ENCODE measurements at places on chromosomes 11 and 22. TPM values are rescaled to one million over a fixed set of nuclear protein-coding genes. Genes with fewer than 3 reads are reported as not detected.

The HTR3B gene
- total RNA-seq = not detected

DNA sequence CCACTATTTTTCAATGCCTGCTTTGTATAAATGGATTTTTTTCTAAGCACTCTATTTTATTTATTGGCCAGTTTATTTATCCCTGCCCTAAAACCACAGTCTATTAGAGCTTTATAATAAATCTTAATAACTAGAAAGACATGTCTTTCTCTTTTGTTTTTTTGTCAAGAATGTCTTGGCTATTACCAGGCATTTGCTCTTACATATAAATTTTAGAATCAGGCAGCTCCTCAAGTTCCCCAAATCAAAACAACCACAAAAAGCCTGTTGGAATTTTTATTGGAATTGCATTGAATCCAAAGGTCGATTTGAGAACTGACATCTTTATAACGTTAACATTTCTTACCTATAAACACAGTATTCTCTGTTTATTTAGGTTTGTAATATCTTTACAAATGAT is 85.8 kb upstream of the SC5D start:
- H3K36me3 ChIP-seq = no peaks in the 10 kb centered on the region
- no peaks in the 10 kb centered on the region for H3K27me3 ChIP-seq
- DNase-seq = no peak
- H3K27ac ChIP-seq = no peak overlapping the region

DNA sequence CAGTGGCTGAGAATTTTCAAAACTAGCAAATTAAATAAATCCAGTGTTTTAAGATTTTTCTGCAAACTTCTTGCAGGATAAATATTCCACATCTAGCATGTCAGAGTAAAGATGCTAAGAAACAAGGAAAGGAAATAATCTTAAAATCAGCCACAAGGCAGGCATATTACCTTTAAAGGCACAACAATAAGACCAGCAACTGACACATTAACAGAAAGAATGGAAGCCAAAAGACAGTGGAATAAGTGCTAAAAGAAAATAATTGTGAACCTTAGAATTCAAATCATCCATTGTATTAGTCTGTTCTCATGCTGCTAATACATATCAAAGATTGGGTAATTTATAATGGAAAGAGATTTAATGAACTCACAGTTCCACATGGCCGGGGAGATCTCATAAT is 132.4 kb downstream of the FAR1 start:
- H3K4me1 ChIP-seq = no peaks in the 10 kb centered on the region
- H3K4me3 ChIP-seq = no peak overlapping the region
- no peaks in the 10 kb centered on the region for H3K36me3 ChIP-seq
- H3K27me3 ChIP-seq = no peaks in the 10 kb centered on the region
- H3K27ac ChIP-seq = no peak overlapping the region
- no peak for DNase-seq

The THY1 gene
- 0.40 TPM for total RNA-seq

GRCh38 chr11:30113326-30113898 is 96.6 kb upstream of the KCNA4 start:
- H3K36me3 ChIP-seq = no peaks in the 10 kb centered on the region
- H3K4me3 ChIP-seq = no peak overlapping the region
- no peaks in the 10 kb centered on the region for H3K27me3 ChIP-seq
- no peak overlapping the region for H3K27ac ChIP-seq
- no peaks in the 10 kb centered on the region for H3K4me1 ChIP-seq

DNA sequence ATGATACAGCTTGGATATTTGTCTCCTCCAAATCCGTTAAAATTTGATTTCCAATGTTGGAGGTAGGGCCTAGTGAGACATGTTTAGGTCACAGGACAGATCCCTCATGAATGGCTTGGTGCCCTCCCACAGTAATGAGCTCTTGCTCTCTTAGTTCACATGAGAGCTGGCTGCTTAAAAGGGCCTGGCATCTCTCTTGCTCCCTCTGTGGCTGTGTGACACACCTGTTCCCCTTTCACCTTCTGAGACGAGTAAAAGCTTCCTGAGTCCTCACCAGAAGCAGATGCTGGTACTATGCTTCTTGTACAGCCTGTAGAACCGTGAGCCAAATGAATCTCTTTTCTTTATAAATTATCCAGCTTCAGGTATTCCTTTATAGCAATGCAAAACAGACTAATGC is 3.5 kb downstream of the VPS37C start:
- peaks cover 16% of the 10 kb centered on the region for H3K4me1 ChIP-seq
- no peaks in the 10 kb centered on the region for H3K36me3 ChIP-seq
- no peak for DNase-seq
- H3K27me3 ChIP-seq = no peaks in the 10 kb centered on the region

The TP53AIP1 gene
- total RNA-seq = not detected

- no peaks in the 10 kb centered on the region for H3K36me3 ChIP-seq
- H3K27ac ChIP-seq = no peak overlapping the region
- H3K4me3 ChIP-seq = no peak overlapping the region
- H3K4me1 ChIP-seq = peaks cover 3% of the 10 kb centered on the region
These were observed 6.4 kb upstream of the CDPF1 start for GRCh38 chr22:46256358-46256958.

- no peak overlapping the region for H3K27ac ChIP-seq
- H3K4me3 ChIP-seq = no peak overlapping the region
- H3K27me3 ChIP-seq = no peaks in the 10 kb centered on the region
These were observed 46.9 kb downstream of the SMIM38 start for GRCh38 chr11:69202511-69203221.

The SEC14L2 gene
- total RNA-seq = 4.9 TPM

The APIP gene
- total RNA-seq = 36.4 TPM

- no peak for DNase-seq
- H3K27me3 ChIP-seq = no peaks in the 10 kb centered on the region
- no peak overlapping the region for H3K27ac ChIP-seq
- no peaks in the 10 kb centered on the region for H3K36me3 ChIP-seq
- H3K4me3 ChIP-seq = no peak overlapping the region
- peaks cover 47% of the 10 kb centered on the region for H3K4me1 ChIP-seq
These were observed 96.9 kb downstream of the FAM76B start for GRCh38 chr11:95692526-95693260.

- no peaks in the 10 kb centered on the region for H3K4me1 ChIP-seq
- H3K36me3 ChIP-seq = no peaks in the 10 kb centered on the region
- no peak overlapping the region for H3K4me3 ChIP-seq
- DNase-seq = no peak
These were observed 13.5 kb downstream of the SLC43A1 start for GRCh38 chr11:57501953-57502352.

- no peaks in the 10 kb centered on the region for H3K27me3 ChIP-seq
- DNase-seq = peak; percentile 27
- H3K4me1 ChIP-seq = no peaks in the 10 kb centered on the region
These were observed 54.0 kb downstream of the MIAT start for GRCh38 chr22:26711205-26711963.

DNA sequence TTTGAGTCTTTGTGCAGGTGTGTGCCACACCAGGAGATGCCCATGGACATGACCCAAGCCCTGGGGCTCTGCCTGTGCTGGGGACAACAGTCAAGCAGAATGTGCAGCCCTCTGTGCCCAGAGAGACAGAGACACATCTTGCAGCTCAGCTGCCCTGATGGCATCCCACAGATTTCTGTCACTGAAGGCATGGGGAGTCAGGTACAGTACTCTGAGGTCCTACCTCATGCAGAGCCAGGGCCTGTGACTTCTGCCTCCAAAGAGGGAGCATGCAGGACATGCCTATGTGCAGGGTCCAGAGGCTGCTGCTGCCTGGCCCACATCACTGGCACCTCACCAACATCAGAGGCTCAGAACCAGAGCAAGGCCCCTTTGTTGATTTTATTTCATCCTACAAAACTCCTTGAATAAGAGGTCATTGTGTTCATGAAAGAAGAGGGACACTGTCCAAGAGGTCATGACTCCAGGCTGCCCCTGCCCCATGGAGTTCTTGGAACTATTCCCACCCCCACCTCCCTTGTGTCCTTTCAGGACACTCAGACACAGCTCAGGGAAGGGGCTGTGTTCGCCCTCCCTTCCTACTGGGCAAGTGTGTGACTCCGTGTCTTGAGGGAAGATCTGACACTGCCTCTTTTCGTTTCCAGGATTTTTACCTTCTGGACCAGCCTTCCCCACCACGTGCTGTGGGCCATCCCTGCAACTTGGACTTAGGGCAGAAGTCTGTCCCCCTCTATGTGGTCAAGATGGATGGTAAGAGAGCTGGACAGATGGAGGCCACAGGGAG is 62.3 kb downstream of the BTG4 start:
- no peak overlapping the region for H3K27ac ChIP-seq
- H3K4me1 ChIP-seq = peaks cover 11% of the 10 kb centered on the region
- DNase-seq = no peak
- no peak overlapping the region for H3K4me3 ChIP-seq
- H3K27me3 ChIP-seq = no peaks in the 10 kb centered on the region
- no peaks in the 10 kb centered on the region for H3K36me3 ChIP-seq

The OR52I1 gene
- total RNA-seq = not detected

The SHISAL1 gene
- not detected for total RNA-seq

- no peak overlapping the region for H3K27ac ChIP-seq
- DNase-seq = no peak
- no peaks in the 10 kb centered on the region for H3K27me3 ChIP-seq
- H3K36me3 ChIP-seq = no peaks in the 10 kb centered on the region
- no peaks in the 10 kb centered on the region for H3K4me1 ChIP-seq
These were observed 27.4 kb downstream of the SCUBE1 start for GRCh38 chr22:43315687-43316217.

DNA sequence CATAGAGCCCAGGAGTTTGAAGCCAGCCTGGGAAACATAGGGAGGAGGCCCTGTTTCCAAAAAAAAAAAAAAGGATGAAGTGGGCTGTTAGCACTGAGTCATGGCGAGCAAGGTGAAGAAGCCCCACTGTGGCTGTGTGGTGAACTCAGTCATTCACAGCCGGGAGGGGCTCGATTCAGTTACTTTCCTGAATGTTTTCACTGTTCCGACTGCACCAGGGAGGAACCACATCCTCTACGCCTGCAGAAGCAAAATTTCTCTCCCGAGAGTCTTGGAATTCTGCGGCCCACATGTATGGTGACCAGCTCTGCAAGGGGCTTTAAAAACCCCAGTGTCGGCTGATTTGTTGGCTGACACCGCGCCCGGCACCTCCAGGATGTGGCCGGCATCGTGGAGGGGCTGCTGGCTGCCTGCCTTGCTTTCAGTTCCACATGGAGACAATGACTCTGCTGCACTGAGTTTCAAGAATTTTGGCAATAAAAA is 27.8 kb upstream of the GRAMD4 start:
- no peak overlapping the region for H3K27ac ChIP-seq
- DNase-seq = peak; percentile 67
- no peaks in the 10 kb centered on the region for H3K27me3 ChIP-seq
- H3K4me1 ChIP-seq = peaks cover 26% of the 10 kb centered on the region
- peak overlapping the region; percentile 14 for H3K4me3 ChIP-seq

DNA sequence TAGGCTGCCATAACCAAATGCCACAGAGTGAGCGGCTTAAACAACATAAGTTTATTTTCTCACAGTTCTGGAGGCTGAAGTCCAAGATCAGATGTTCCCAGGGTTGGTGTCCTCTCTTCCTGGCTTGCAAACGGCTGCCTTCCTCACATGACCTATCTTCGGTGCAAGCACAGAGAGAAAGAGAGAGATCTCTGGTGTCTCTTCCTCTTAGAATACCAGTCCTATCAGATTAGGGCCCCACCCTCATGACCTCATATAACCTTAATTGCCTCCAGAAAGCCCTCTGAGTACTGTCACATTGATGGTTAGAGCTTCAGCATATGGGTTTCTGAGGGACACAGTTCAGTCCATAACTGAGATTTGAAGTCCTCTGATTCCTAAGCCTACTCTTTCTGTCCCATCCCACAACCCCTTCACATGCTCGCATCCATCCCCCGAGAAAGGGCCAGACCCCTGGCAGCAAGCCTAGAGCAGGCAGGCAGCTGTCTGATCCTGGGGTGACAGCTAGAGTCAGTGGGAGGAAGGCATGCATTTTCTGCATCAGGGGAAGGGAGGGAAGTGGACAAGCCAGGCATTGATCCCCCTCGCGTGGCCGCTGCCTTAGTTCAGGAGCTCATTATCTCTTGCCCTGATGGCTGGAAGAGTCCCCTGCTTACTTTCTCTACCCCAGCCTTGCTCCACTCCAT is 114.1 kb downstream of the FAR1 start:
- no peaks in the 10 kb centered on the region for H3K36me3 ChIP-seq
- no peak overlapping the region for H3K27ac ChIP-seq
- DNase-seq = no peak
- H3K4me3 ChIP-seq = no peak overlapping the region
- no peaks in the 10 kb centered on the region for H3K4me1 ChIP-seq

GRCh38 chr11:110219006-110219785 is 77.2 kb downstream of the RDX start:
- no peak overlapping the region for H3K27ac ChIP-seq
- no peak for DNase-seq
- H3K36me3 ChIP-seq = no peaks in the 10 kb centered on the region

The FEN1 gene
- 121 TPM for total RNA-seq

The NCF4 gene
- total RNA-seq = 5.1 TPM

The KCNJ5 gene
- not detected for total RNA-seq

The F2 gene
- total RNA-seq = not detected

GRCh38 chr11:95923728-95924413 is at the start of gene MTMR2:
Gene MTMR2, minus strand, starts transcription at chr11:95924107. Its CDS starts 153 bp downstream, at chr11:95923954.
- no peaks in the 10 kb centered on the region for H3K27me3 ChIP-seq
- peak within 1 kb of the TSS; percentile 73 for H3K27ac ChIP-seq
- H3K36me3 ChIP-seq = no peaks in the 10 kb centered on the region

DNA sequence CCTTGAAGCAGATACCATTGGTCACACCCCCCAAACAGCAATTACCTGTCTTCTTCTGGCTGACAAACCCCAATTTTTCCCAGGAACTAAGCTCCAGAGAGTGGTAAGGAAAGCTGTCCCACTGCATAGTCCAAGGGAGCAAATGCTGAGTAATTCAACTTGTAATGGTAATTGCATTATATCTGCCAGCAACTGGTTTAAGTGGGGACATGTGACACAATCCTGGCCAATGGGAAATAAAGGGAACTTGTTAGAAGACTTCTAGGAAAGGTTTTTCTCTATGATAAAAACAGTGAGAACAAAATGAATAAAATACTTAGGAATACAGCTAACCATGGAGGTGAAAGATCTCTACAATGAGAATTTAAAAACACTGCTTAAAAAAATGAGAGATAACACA is 9.5 kb upstream of the ISX start:
- H3K27me3 ChIP-seq = no peaks in the 10 kb centered on the region
- H3K4me3 ChIP-seq = no peak overlapping the region

The MS4A3 gene
- total RNA-seq = not detected

The MCHR1 gene
- total RNA-seq = not detected

DNA sequence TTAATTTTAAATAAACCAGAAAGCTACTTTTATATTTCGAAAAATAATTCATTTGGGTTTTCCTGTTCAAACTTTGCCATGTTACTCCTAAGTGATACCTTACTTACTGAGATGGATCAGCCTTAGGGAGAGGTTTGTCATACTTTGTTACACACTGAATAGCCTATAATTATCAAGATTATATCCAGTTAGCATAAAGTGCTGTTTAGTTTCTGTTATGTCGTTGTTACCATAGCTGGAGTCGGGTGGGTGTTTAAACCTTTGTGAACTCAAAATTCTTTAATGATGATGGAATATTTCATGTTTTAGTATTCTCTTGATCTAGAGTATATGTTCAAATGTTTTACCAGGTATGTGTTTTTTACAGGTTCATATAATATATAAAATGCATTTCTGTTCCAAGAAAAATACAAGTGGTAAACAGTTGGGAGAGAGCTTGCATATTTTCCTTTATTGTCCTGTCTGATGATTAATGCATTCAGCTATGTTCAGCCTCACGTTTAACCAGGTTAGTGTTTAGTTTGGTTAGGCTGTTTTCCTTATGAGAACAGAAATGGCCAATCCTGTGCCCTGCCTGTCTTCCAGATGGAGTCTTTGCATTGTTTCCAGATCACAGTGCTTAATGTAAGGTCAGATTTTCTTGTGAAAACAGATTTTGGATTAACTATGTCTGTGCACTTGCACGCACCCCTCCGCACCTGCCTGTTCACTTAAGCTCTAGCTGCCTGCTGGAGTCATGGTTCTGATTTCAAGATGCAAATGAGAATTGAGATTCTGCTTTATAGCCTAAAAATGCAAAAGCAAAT is 105.6 kb downstream of the ATXN10 start:
- no peaks in the 10 kb centered on the region for H3K4me1 ChIP-seq
- no peak overlapping the region for H3K27ac ChIP-seq
- H3K27me3 ChIP-seq = no peaks in the 10 kb centered on the region
- no peak overlapping the region for H3K4me3 ChIP-seq
- no peaks in the 10 kb centered on the region for H3K36me3 ChIP-seq
- no peak for DNase-seq

All from CD8-positive, alpha-beta memory T cell (primary cell).